Effector memory CD4-positive, alpha-beta T cell (primary cell): ENCODE measurements at places on chromosomes 5 and 9.

- no peak for DNase-seq
- H3K27ac ChIP-seq, result no peak overlapping the region
- H3K36me3 ChIP-seq, result peaks cover 9% of the 10 kb centered on the region
- H3K27me3 ChIP-seq, result no peaks in the 10 kb centered on the region
- H3K4me1 ChIP-seq, result peaks cover 4% of the 10 kb centered on the region
Measured at GRCh38 chr5:75340714-75341478, 3.9 kb downstream of the HMGCR start.

GRCh38 chr5:43675357-43675756 lies 72.4 kb downstream of the NNT start:
- H3K36me3 ChIP-seq, result peaks cover 25% of the 10 kb centered on the region
- no peak overlapping the region for H3K27ac ChIP-seq
- peaks cover 3% of the 10 kb centered on the region for H3K4me1 ChIP-seq
- H3K4me3 ChIP-seq, result no peak overlapping the region

- DNase-seq, result peak; percentile 76
- peak overlapping the region; percentile 9 for H3K4me3 ChIP-seq
- peaks cover 81% of the 10 kb centered on the region for H3K4me1 ChIP-seq
Measured at GRCh38 chr9:131668439-131669268, 71.2 kb downstream of the RAPGEF1 start.

DNA sequence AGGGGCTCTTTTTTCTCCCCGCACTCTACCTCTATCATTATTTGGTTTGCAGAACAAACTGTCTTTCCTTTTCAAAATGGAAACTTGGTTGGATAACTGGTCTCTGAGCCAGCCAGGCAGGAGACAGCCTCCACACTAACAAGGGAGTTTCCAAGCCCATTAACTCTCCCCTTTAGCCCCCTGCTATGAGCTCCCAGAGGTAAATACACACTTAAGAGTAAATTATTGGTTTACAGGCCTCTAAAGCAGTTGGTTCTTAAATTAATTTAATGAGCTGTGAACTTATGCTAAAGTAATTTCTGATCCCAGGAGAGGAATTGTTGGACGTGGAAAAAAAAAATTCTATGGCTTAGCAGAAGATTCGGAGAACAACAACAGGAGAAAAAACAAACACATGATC lies 30.3 kb downstream of the EPB41L4A start:
- no peaks in the 10 kb centered on the region for H3K27me3 ChIP-seq
- H3K27ac ChIP-seq, result no peak overlapping the region
- no peak overlapping the region for H3K4me3 ChIP-seq
- H3K36me3 ChIP-seq, result no peaks in the 10 kb centered on the region
- DNase-seq, result no peak
- H3K4me1 ChIP-seq, result no peaks in the 10 kb centered on the region

DNA sequence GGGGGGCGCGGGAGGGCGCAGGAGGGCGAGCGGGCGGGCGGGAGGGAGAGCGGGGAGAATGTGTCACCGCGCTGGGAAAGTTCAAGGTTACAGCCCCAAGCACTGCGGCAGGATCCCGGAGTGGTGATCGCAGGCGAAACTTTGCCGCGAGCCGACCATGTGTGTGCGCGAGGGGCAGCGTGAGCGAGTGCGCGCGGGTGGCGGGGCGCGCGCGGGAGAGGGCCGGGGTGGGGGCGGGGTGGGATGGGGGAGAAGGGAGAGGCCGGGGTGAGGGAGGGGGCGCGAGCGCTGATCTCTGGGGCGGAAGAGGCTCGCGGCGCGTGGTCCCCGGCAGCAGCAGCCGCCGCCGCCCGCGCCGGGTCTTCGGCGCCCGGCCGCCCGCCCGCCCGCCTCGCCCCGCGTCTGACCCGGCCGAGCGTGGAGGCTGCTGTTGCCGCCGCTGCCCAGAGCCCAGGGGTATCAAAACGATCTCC lies at the start of gene NFIB:
TSS of gene NFIB (minus strand) at position 191 of the 473 bp plus-strand sequence. CDS start 630 bp downstream, outside the sequence.
- H3K4me3 ChIP-seq, result peak within 1 kb of the TSS; percentile 44
- H3K27ac ChIP-seq, result no peak within 1 kb of the TSS
- H3K4me1 ChIP-seq, result peaks cover 24% of the 10 kb centered on the region
- no peak for DNase-seq

- H3K4me1 ChIP-seq, result no peaks in the 10 kb centered on the region
- no peaks in the 10 kb centered on the region for H3K27me3 ChIP-seq
- no peak overlapping the region for H3K4me3 ChIP-seq
Measured at GRCh38 chr9:5263351-5264218, 32.4 kb downstream of the INSL4 start.

DNA sequence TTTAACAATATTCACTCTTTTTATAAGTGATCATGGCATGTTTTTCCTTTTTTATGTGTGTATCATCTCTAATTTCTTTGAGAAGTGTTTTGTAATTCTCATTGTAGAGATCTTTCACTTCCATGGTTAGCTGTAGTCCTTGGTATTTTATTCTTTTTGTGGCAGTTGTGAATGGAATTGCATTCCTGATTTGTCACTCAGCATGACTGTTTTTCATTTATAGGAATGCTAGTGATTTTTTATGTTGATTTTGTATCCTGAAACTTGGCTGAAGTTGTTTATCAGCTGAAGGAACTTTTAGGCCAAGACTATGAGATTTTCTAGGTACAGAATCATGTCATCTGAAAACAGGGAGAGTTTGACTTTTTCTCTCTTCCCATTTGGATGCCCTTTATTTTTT lies 13.1 kb upstream of the SPINK13 start:
- no peaks in the 10 kb centered on the region for H3K4me1 ChIP-seq
- H3K36me3 ChIP-seq, result no peaks in the 10 kb centered on the region
- H3K4me3 ChIP-seq, result no peak overlapping the region
- H3K27me3 ChIP-seq, result no peaks in the 10 kb centered on the region
- no peak overlapping the region for H3K27ac ChIP-seq

GRCh38 chr5:161064297-161064696 lies 212.3 kb upstream of the ATP10B start:
- no peak for DNase-seq
- H3K27ac ChIP-seq, result no peak overlapping the region
- H3K4me1 ChIP-seq, result no peaks in the 10 kb centered on the region
- no peak overlapping the region for H3K4me3 ChIP-seq

DNA sequence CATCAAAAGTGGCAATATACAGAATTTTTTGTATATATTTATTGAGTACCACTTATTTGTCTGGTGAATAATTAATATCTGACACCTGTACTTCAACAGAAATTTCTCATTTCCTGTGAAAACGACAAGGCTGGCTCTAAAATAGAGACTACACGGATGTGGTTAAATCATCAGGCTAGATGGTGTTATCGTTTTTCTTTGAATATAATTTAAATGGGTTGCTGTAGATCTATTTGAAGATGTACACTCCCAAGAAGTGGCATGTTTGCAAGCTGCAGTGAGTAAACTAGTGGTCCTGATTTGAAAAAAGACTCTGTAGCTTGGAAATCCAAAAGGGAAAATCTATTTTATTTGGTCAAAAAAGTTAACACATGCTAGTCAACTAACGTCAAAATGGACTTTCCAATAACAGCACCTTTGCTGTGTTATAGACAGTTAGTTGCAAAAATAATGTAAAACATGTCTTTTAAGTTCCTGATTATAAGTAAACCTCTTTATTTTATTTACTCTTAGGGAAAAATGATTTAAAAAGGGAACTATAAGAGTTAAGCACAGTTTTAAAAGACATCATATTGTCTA lies 13.8 kb downstream of the ST8SIA4 start:
- no peak for DNase-seq
- H3K4me3 ChIP-seq, result no peak overlapping the region
- peaks cover 7% of the 10 kb centered on the region for H3K4me1 ChIP-seq
- peaks cover 12% of the 10 kb centered on the region for H3K36me3 ChIP-seq
- H3K27ac ChIP-seq, result peak overlapping the region; percentile 57

DNA sequence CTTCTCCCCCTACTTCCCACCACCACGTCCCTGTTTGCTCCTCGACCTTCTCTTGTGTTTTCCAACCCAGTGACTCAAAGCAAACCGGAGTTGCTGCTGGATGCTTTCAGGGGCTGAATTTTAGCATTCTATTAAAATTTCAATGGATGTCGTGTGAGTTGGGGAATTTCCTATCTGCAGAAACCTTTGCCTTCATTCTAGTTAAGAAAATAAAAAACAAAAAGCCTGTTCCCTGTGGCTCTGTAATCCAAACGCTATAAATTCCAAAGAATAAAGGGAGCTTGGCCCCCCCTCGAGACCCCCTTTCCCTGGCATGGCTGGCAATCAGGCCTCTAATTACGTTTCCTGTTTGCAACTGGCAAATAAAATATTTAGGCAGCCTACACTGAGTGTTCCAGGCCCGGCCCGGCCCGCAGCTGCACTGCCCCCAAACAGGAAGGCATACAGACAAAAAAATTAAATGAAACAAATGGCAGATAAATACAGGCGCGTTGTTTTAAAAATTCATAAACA lies 139.4 kb upstream of the PPP1R26 start:
- no peaks in the 10 kb centered on the region for H3K27me3 ChIP-seq
- no peaks in the 10 kb centered on the region for H3K36me3 ChIP-seq
- no peak for DNase-seq
- no peak overlapping the region for H3K4me3 ChIP-seq
- no peak overlapping the region for H3K27ac ChIP-seq
- H3K4me1 ChIP-seq, result no peaks in the 10 kb centered on the region

- no peaks in the 10 kb centered on the region for H3K36me3 ChIP-seq
- H3K4me3 ChIP-seq, result no peak overlapping the region
- no peaks in the 10 kb centered on the region for H3K4me1 ChIP-seq
Measured at GRCh38 chr5:37767961-37768360, 71.9 kb downstream of the GDNF start.

GRCh38 chr9:134004131-134004873 lies 12.2 kb upstream of the VAV2 start:
- DNase-seq, result no peak
- no peaks in the 10 kb centered on the region for H3K4me1 ChIP-seq
- H3K27ac ChIP-seq, result no peak overlapping the region
- no peaks in the 10 kb centered on the region for H3K27me3 ChIP-seq
- no peaks in the 10 kb centered on the region for H3K36me3 ChIP-seq
